ENCODE measurements at places on chromosomes 7 and 10. TPM values are rescaled to one million over a fixed set of nuclear protein-coding genes. Genes with fewer than 3 reads are reported as not detected.

C7orf33 gene
- not detected for total RNA-seq

- DNase-seq = no peak
Observed at GRCh38 chr7:603152-603951, 83.7 kb upstream of the PDGFA start.

DNA sequence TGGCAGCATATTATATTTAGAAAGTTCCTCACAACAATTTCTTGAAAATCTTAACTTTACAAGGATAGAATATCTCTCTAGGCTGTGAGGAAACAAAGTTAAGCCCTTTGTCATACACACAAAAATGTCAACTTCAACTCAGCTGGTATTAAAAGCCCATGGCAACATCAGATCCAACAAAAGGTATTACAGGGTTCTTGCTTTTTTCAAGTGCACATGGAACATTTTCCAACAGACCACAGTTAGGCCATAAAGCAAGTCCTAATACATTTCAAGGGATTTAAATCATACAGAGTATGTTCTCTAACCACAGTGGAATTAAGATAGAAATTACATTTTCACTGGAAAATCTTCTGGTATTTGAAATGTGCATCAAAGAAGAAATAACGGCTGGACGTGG lies 71.9 kb upstream of the OIT3 start:
- DNase-seq = no peak

ACSL5 gene
- 6.3 TPM for total RNA-seq

GRCh38 chr7:42186151-42186550 lies 50.9 kb downstream of the GLI3 start:
- DNase-seq = no peak

- no peak for DNase-seq
Observed at GRCh38 chr7:150663802-150664494, 21.6 kb upstream of the GIMAP2 start.

All from left ventricle myocardium superior (tissue), 1 donor.